ENCODE measurements at places on chromosomes 12 and 14.

- no peak for DNase-seq
Observed at GRCh38 chr12:69331909-69332684, 16.1 kb upstream of the LYZ start.

- no peak for DNase-seq
Observed at GRCh38 chr12:51521554-51522276, 69.3 kb upstream of the SCN8A start.

DNA sequence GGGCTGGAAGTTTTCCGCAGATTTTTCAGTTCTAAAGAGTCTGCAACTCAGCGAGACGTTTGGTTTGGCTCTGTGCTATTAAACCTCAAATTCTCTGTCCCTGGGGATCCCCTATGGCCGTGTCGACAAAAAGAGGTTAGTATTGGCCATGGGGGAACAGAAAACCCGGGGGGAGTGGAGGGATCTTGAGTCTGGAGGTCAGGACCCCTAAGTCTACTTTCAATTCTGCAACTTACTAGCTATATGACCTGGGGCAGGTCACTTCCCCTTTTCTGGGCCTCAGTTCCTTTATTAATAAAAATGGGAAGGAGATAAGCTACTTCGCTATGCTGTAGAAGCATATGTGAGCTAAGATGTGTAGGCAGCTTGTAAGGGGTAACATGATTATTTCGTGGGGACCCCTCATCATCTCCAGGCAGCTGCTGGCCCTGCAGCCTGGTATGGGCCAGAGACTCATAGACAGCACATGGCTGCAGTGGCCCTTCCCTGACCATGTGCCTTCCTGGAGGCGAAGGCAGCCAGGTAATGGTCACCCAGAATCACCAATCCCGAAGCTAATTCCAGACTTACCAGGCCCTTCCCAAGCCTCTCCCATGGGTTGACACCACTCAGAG is 8.6 kb downstream of the ASB2 start:
- DNase-seq, result no peak

DNA sequence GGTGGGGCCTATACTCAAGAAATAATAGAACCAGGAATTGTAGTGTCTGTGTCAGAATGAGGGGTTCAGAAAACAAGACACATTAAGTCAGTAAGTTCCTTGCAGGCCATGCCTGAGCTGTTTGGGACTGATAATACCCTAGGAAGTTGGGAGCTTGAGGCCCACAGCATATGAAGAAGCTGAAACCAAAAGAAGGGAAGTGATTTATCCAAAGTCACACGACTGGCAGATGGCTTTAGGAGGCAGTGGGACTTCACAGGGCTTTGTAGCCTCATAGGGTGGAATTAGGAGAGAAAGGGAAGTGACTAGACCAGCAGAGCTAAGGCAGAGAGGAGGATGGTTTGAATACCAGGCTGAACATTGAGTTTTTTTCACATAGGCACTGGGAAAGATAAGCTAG is 56.6 kb upstream of the SRSF5 start:
- no peak for DNase-seq

- no peak for DNase-seq
Observed at GRCh38 chr14:101495284-101495683, 66.0 kb upstream of the DIO3 start.

- no peak for DNase-seq
Observed at GRCh38 chr14:105117257-105117646, 51.3 kb downstream of the JAG2 start.

GRCh38 chr14:67270145-67270753 is 29.0 kb downstream of the PALS1 start:
- no peak for DNase-seq

- DNase-seq, result no peak
Observed at GRCh38 chr12:119692410-119692809, 24.5 kb downstream of the PRKAB1 start.

- no peak for DNase-seq
Observed at GRCh38 chr12:63816031-63816430, 28.5 kb upstream of the SRGAP1 start.
